ENCODE measurements at places on chromosomes 6 and 20.

DNA sequence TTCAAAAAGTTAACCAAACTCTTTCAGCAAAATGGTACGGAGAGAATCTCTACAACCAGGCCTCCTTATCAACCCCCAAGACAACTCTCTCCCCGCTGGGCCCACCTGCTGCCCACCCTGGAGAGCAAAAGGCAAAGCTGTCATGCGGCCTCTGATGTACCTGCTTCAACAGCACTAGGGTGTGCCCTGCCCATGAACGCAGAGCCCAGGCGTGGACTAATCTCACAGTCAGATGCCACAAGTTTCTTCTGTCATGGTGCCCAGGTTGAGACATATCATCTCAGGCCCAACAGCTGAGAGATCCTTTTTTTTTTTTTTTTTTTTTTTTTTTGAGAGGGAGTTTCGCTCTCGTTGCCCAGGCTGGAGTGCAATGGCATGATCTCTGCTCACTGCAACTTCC is 26.3 kb downstream of the SLC2A4RG start:
- no peak for DNase-seq
- H3K27ac ChIP-seq = no peak overlapping the region
- no peak overlapping the region for H3K4me3 ChIP-seq
- H3K36me3 ChIP-seq = no peaks in the 10 kb centered on the region
- H3K4me1 ChIP-seq = no peaks in the 10 kb centered on the region

DNA sequence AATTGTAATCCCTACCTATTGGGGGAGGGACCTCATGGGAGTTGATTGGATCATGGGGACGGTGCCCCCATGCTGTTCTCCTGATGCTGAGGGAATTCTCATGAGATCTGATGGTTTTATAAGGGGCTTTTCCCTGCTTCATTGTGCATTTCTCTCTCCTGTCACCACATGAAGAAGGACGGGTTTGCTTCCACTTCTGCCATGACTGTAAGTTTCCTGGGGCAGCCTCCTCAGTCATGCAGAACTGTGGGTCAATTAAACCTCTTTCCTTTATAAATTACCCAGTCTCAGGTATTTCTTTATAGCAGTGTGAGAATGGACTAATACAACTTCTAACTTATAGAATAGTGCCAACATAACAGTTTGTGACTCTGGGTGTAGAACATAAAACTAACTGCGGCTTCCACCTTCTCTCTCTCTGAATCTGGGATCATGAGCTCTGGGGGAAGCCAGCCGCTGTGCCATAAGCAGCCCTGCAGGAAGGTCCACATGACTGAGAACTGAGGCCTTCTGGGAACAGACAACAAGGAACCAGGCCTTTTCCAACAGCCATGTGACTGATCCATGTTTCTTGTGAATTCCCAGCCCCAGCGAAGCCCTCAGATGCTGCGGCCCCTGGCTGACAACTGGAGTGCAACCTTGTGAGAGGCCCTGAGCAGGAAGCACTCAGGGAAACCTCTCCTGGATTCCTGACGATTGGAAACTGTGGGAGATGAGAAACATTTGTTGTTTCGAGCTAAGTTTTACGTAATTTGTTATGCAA is 3.4 kb upstream of the HLA-A start:
- no peaks in the 10 kb centered on the region for H3K27me3 ChIP-seq
- no peaks in the 10 kb centered on the region for H3K36me3 ChIP-seq
- no peak overlapping the region for H3K27ac ChIP-seq
- no peak for DNase-seq
- H3K4me1 ChIP-seq = peaks cover 14% of the 10 kb centered on the region

GRCh38 chr6:2633736-2634135 is 117.0 kb downstream of the MYLK4 start:
- H3K36me3 ChIP-seq = no peaks in the 10 kb centered on the region
- H3K4me1 ChIP-seq = no peaks in the 10 kb centered on the region
- H3K4me3 ChIP-seq = no peak overlapping the region
- no peaks in the 10 kb centered on the region for H3K27me3 ChIP-seq

- no peak overlapping the region for H3K4me3 ChIP-seq
- H3K27ac ChIP-seq = no peak overlapping the region
- DNase-seq = no peak
- H3K4me1 ChIP-seq = no peaks in the 10 kb centered on the region
- no peaks in the 10 kb centered on the region for H3K36me3 ChIP-seq
Measured at GRCh38 chr20:59421089-59421488, 120.7 kb downstream of the EDN3 start.

- no peaks in the 10 kb centered on the region for H3K36me3 ChIP-seq
- no peak overlapping the region for H3K4me3 ChIP-seq
- H3K27me3 ChIP-seq = no peaks in the 10 kb centered on the region
- H3K27ac ChIP-seq = no peak overlapping the region
- no peaks in the 10 kb centered on the region for H3K4me1 ChIP-seq
- no peak for DNase-seq
Measured at GRCh38 chr6:122734529-122735395, 44.8 kb upstream of the FABP7 start.

- H3K36me3 ChIP-seq = peaks cover 2% of the 10 kb centered on the region
- peak within 1 kb of the TSS; percentile 100 for H3K4me3 ChIP-seq
- H3K27me3 ChIP-seq = no peaks in the 10 kb centered on the region
Measured at GRCh38 chr6:99568103-99568933, at the start of gene CCNC. TSS of gene CCNC (minus strand) at chr6:99568660. CDS start at chr6:99568527, 133 bp downstream.

GRCh38 chr6:167704396-167704901 is 122.3 kb upstream of the AFDN start:
- no peak overlapping the region for H3K27ac ChIP-seq
- peaks cover 5% of the 10 kb centered on the region for H3K4me1 ChIP-seq
- no peak overlapping the region for H3K4me3 ChIP-seq
- no peak for DNase-seq

DNA sequence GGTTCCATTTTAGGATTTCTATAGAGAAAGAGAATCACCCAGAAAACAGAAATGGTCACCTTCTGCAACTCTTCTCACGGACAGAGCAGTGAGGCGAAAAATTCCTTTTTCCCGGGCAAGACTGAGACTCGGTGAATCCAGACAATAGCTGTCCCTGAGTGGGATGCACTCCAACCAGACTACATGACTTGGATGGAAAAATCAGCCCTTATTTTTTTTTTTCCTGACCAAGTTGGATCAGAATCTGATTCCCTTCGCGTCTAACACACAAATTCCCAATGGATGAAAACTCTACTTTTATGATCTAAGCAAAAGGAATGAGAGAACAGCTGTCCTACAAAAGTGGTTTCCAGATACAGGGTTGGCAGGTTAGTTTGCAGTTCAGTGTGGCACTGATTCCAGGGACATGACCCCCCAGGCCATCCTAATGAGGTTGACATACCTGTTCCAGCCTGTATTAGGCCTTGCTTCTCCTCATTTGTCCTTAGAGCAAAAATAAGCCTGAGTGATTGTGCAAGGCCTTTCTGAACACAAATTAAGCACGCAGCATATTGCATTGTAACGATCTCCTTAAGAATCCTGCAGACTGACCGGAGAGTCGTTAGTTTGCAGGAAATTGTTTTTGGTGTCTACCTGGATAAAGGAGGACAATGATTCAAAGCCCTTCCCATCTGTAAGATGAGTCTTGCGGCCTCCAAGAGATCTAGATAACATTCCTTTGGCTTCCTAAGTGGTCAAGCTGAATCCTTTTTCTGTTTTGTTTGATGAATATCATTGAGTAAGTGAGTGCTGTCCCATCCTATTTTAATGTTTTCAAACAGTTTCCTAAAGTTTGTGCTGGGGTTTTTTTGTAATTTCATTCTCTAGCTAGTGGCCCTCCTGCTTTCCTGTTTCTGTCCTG is 1.5 kb upstream of the NEDD9 start:
- no peaks in the 10 kb centered on the region for H3K36me3 ChIP-seq
- H3K4me1 ChIP-seq = peaks cover 15% of the 10 kb centered on the region
- H3K27me3 ChIP-seq = no peaks in the 10 kb centered on the region
- no peak overlapping the region for H3K27ac ChIP-seq

GRCh38 chr20:38763616-38764015 is 15.4 kb downstream of the ACTR5 start:
- H3K27me3 ChIP-seq = no peaks in the 10 kb centered on the region
- no peak overlapping the region for H3K4me3 ChIP-seq
- peaks cover 15% of the 10 kb centered on the region for H3K36me3 ChIP-seq
- no peaks in the 10 kb centered on the region for H3K4me1 ChIP-seq

Data from Karpas-422 (cell line).